ENCODE measurements at places on chromosomes 3 and 15.

DNA sequence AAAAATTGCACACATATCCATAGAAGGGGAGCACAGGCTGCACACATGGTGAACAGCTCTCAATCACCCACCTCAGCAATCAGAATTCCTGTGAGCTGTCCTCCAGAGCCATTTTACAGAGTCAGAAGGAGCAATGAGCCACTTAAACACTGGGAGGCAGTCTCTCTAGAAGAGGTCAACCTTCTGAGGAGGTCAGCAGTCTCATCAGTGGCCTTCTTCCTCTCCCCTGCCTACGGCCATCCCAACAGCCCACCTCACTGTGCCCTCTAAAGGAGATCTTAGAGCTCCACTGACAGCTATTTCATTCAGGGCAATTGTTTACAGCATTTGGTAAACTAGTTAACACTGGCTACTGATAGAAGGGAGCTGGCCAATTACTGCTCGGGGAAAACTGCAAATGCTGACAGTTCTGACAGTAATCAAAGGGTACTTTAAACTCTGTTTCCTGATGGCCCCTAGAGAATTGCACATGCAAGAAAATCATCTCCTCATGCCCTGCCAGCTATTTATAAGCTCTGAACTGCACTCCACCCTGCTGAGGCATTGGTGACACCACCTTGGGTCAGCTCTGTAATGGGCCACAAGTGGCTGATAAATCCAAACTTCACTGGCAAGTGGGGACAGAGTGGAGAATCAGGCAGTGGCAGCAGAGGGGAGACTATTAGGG, 42.1 kb upstream of the TSPAN3 start:
- DNase-seq, result no peak

DNA sequence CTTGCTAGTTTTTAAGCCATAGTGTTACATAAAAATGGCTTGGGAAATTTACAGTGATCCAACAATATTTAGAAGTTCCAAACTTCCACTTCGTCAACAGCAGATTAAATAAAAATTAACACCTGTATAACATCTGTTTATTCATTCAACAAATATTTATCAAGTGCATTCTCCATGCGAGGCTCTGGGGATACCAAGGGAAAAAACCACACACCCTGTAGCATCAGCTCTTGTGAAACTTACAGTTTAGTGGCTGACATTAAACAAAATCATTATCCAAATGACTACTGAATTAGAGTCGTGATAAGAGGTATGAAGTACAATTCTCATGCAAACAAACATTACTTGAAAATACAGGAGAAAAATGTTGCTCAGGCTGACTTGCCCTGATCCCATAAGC, 122.9 kb downstream of the DLG1 start:
- DNase-seq, result no peak

DNA sequence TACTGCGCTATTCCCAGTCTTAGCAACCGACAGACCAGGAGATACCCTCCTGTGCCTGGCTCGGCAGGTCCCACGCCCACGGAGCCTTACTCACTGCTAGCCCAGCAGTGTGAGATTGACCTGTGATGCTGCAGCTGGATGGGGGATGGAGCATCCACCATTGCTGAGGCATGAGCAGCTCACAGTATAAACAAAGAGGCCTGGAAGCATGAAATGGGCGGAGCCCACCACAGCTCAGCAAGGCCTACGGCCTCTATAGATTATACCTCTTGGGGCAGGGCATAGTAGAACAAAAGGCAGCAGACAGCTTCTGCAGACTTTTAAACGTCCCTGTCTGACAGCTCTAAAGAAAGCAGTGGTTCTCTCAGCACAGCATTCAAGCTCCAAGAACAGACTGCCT, 160.3 kb downstream of the ANXA2 start:
- no peak for DNase-seq

GRCh38 chr15:76864586-76864985, 40.6 kb downstream of the SCAPER start:
- DNase-seq, result no peak

DNA sequence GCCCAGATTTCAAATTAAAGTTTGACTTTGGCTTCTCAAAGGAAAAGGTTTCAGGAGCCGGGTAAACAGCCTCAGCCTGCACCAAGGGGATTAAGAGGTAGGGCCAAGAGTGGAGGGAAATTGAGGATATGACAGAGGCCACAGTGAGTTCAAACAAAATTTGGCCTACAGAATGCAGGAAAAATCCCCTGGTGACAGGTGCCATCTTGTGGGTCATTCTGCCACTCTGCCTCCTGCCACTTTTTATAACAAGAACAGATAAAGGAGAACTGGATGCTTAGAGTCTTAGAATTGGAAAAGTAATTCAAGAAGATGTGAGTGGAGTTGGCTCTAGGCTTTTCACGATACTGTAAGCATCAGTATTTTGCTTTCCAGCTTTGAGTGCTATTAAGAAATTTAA, 253.2 kb downstream of the NR2F2 start:
- DNase-seq, result no peak

- no peak for DNase-seq
These were observed 91.8 kb upstream of the IQSEC1 start for GRCh38 chr3:13164893-13165492.

GRCh38 chr15:42919799-42920518, 619 bp downstream of the TTBK2 start:
- peak; percentile 21 for DNase-seq

DNA sequence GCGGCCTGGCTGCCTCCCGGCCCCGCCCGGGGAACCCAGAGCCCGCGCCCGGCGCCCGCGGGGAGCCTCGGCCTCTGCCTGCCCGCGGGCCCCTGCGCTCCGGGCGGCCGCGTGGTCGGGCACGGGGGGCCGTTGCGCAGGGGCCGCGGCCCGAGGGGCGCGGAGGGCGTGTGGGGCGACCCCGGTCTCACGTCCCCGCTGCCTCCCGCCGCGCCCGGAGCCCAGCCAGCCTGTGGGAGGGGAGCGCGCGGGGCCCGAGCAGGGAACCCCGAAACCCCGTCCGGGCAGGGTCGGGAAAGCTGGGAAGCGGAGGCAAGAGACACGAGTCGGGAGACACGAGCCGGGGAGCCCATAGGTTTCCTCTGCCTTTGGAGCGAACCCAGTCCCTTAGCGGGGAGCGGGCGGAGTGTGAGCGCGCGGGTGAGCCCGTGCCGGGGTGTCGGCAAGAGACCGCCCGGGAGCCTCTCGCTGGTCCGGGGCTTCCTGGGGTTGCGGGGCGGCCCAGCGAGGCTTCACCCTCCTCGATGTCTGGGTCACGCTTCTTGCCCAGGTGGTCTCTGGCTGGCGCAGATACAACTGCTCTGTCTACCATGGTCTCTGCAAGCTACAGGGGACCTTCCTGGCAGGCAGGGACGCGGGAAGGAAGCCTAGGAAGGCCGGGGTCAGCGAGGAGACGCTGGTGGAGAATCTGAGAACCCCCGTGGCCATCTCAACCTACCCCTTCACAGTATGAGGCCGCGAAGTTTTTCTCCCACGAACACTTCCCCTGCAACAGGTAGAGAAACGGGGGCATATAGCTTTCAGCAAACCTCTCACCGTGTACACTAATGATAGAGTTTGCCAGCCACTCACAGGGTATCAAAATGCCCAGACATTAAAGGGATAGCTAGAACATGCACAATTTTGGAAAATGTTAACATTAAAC, 586 bp downstream of the LRRK1 start:
- no peak for DNase-seq
